ENCODE measurements at places on chromosomes 4 and X. TPM values are rescaled to one million over a fixed set of nuclear protein-coding genes. Genes with fewer than 3 reads are reported as not detected.

Gene ZDHHC15
- total RNA-seq = not detected

Gene TENM3
- not detected for total RNA-seq

DNA sequence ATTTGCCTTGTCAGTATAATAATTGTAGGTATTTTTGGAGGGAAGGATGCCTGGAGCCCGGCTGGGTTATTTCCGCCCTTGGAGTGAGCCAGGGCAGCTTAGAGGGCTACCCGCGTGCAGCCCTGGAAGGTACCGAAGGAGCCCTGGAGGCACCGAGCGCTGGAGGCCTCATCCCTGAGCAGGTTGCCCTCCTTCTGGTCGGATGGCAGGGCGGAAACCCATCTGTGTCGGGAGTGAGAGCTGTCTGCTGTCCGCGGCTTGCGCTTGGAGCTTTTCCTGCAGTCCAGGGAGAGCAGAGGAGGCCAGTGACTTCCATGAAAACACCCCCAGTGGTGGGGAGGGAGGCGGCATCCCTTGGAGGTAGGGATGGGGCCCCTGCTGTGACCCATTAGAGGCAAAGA is 122.1 kb downstream of the TBL1X start:
- DNase-seq = no peak

Gene RRAGB
- 22.3 TPM for total RNA-seq

DNA sequence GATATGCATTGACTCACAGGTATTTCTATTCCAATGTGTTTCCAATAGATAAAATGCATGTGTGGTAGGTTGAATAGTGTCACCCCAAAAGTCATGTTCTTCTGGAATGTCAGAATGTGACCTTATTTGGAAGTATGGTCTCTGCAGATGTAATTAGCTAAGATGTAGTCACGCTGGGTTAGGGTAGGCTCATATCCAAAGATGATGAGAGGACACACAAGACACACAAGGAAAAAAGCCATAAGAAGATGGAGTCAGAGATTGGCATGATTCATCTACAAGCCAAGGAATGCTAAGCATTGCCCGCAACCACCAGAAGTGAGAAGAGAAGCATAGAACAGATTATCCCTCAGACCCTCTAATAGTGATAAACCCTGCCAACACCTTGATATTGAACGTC is 17.5 kb downstream of the ZNF330 start:
- DNase-seq = no peak

Gene TBX22
- not detected for total RNA-seq

Gene STOX2
- total RNA-seq = not detected

Gene L1CAM
- total RNA-seq = 19.9 TPM

GRCh38 chr4:151446208-151446607 is 37.2 kb downstream of the FHIP1A start:
- no peak for DNase-seq

GRCh38 chrX:68983004-68983857 is 154.4 kb downstream of the EFNB1 start:
- DNase-seq = no peak

DNA sequence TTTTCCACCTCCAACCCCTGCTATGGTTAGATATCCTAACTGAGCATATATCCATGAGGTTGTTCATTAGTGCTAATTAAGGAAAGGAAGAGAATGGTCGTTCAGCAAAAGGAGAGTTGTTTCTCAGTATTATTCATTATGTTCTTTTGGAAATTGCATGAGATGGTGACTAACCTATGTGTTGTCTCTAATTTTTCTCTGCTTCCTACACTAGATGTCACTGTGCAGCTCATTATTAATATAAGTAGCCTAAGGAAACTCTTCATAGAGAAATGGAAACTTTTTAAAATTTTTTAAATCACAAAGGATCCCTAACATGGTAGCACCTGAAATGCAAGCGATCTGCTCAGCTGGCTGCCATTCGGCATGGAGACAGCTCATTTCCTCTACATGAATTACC is 67.7 kb upstream of the FAM9A start:
- no peak for DNase-seq

Measured in B cell (primary cell).